Stimulated activated CD8-positive, alpha-beta memory T cell treated with anti-CD3 and anti-CD28 coated beads, Interleukin-7, amount 100 ng/mL, for 24 hours (primary cell): ENCODE measurements at places on chromosomes 13 and 19.

DNA sequence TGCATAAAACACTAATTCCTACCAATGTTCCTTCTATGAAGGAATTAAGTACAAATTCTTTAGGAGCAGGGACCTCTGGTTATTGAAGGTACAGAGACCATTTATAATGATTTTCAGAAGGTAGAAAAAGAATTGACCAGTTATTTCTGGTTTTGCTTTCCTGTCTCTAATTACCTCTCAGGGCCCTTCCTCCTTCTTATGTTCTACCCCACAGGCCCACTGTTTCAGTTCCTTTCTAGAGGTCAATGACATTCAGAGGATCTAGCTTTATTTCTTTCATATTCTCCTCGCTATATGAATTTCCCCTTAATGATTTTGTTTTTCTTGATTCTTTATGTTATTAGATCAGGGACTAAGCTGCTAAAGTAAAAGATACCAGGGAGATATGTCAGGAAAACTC lies 345.0 kb upstream of the SPRY2 start:
- no peak for DNase-seq

DNA sequence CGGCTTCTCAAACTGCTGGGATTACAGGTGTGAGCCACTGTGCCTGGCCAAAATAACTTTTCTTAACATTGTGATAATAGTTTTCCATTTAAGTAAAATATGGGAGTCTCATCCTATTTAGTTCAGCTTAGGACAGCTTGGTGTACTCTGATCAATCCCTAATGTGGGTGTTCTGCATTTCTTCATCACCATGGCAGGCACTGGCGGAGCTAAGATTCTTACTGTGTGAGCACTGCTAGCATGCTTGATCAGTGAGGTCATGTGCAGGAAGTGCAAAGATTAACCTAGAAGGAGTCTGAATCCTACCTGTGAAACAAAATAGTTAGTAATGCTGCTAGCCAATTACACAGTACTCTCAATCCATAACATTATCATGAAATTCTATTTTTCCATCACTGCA lies 1684.2 kb upstream of the SLC10A2 start:
- DNase-seq: no peak

DNA sequence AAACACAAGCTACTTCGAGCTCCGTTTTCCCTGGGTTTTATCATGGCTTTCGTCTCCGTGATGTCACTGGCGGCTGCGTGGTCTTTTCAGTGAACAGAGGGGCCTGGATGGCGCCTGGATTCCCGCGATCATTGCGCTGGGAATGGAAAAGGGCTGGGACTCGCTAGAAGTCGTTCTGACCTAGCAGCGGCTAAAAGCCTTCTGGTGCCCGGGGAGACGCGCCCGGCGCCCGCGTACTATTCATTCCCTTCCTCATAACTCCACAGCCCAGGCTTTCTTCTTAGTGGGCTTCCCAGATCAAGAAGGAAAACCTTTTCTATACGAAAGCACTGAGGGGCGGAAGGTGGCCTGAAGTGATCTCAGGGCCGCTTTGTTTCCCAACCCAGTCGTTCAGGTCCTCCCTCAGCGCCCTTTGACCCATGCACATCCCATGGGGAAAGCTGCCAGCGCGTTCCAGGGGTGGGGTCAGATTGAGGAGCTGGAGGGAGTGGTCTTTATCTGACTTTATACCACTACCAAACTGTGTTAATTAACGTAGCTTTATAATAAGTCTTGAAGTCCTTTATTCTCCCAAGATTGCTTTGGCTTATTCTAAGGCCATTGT lies 96.6 kb downstream of the ELF1 start:
- DNase-seq: no peak

DNA sequence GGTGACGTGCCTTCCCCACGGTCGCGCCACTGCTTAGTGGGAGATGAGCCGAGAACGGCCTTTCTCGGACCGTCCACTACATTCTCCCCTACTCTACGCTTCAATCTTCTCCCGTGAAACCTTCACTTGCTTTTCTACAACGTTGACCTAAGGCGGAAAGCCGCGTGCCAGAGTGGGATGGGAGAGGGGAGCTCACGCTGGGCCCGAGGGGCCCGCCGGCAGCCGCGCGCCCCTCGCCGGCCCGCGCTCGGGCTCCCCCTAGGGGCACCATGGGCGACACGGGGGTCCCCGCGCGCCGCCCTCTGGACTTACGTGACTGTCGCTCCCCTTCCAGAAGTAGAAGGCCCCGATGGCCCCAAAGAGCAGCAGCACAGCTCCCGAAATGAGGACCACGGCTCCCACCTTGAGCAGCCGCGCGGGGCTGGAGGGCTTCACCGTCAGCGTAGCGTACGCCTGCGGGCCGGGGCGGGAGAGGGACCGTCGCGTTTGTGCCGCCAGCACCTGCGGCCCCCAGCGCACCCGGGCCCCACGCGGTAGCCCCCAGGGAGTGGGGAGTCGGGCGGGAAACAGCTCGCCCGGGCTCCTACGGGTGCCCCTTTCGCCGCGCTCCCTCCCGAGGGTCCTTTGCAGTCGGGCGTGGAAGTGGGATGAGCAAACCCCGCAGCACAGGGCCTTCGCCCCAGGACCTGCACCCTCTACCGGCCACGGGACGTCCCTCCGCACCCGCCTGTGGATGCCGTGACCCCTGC lies 727 bp downstream of the CNMD start:
- no peak for DNase-seq

GRCh38 chr13:24247016-24247415 lies 62.4 kb upstream of the C1QTNF9 start:
- DNase-seq: no peak
